ENCODE measurements at places on chromosomes 11 and 22.

GRCh38 chr11:74731301-74732094 is at the start of gene CHRDL2:
TSS of gene CHRDL2 (minus strand) at chr11:74731426. CDS start at chr11:74730888, 538 bp downstream.
- DNase-seq, result no peak

GRCh38 chr11:74320538-74320937 is 9.1 kb upstream of the P4HA3 start:
- DNase-seq, result no peak

GRCh38 chr11:74278721-74279161 is 32.7 kb downstream of the P4HA3 start:
- DNase-seq, result peak; percentile 16

GRCh38 chr22:33382436-33382835 is 324.3 kb upstream of the SYN3 start:
- DNase-seq, result no peak

GRCh38 chr11:13338427-13339069 is 61.0 kb downstream of the BMAL1 start:
- peak; percentile 58 for DNase-seq

- no peak for DNase-seq
Observed at GRCh38 chr22:26577081-26577480, 12.9 kb downstream of the TPST2 start.

GRCh38 chr22:45298934-45299505 is 10.7 kb upstream of the FAM118A start:
- DNase-seq, result no peak

DNA sequence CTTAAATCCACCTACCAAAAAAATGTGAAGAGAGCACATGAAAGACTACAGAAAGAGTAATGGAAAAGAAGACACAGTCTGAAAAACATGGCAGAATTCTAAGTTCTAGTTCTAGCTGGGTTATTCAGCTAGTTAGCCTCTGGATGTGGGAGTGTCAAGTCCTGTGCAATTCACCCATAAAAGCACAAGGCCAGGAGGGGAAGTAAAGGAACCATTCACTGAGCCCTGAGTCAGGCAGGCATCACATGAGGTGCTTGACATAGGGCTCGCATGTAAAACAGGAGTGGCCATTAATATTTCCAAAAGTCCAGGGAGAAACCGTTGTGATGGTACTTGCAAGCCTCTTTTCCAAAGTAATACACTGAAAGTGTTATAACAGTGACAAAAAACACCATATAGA is 103.7 kb downstream of the GAB2 start:
- DNase-seq, result no peak

DNA sequence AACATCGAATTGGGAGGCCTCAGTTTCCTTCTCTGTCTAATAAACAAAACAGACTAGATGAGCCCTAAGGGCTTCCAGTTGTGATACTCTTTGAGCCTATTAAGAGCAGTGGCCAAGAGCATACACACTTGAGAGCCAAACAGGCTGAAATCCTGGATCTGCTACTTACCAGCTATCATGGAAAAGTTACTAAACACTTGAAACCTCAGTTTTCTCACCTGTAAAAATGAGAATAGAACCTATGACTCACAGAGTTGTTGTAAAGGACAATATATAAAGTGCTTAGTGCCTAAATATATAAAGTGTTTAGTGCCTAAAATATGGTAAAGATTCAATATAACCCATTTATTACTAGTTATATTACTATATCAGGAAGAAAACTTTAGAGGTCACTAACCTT is 23.7 kb upstream of the GDPD4 start:
- DNase-seq, result no peak

DNA sequence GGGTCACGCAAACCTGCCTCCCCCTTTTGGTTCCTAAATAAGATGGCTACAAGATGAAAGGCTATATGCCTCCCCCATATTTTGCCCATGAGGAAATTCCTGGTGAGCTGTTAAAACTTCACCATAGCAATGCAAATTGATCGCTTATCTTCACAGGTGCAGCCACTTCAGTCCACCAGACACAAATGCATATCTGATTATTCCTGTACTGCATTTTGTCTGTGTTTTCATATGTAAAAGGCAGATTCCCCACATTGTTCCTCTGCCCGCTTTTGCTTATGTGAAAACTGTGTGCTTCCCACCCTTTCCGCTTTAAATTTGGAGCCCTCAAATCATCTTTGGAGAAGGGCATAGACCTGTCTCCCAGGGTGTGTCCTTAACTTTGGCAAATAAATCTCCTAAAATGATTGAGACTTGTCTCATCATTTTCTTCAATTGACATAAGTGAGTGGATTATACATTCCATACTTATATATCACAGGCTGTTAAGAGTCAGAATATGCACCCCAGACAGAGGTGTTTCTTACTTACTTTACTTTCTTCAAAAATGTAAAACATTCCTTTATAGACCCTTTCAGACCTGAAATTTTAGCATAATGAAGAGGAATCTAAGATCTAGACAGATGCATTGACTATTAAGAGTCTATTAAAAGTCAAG is 116.4 kb downstream of the CASP12 start:
- no peak for DNase-seq

- DNase-seq, result no peak
Observed at GRCh38 chr11:126522152-126522551, 166.7 kb downstream of the ST3GAL4 start.

- no peak for DNase-seq
Observed at GRCh38 chr22:26564181-26564580, 25.8 kb downstream of the TPST2 start.

DNA sequence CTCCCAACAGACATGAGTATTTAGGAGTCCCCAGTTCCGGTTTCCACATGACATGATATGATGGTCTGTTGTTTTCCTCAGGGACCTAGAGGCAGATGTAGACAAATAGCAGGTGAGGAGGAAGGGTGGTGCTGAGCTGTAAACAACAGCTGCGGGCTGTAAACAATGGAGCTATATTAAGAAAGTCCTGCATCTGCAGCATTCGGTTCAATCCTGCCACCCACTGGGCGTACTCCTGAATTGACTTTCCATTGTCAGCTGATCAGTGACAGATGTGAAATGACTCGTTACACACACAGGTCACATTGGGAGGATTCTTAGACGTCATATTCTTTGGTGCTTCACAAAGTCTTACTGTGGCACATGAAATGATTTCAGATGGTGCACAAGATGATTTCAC is 26.8 kb upstream of the RAG1 start:
- DNase-seq, result peak; percentile 36

- DNase-seq, result no peak
Observed at GRCh38 chr11:17939542-17939941, 73.3 kb downstream of the SERGEF start.

Measured in RKO (cell line).